NCI-H460 (cell line): ENCODE measurements at places on chromosomes 5 and 9. TPM values are rescaled to one million over a fixed set of nuclear protein-coding genes. Genes with fewer than 3 reads are reported as not detected.

Gene ROPN1L
- 0.35 and 0.49 TPM in 2 replicates for total RNA-seq

DNA sequence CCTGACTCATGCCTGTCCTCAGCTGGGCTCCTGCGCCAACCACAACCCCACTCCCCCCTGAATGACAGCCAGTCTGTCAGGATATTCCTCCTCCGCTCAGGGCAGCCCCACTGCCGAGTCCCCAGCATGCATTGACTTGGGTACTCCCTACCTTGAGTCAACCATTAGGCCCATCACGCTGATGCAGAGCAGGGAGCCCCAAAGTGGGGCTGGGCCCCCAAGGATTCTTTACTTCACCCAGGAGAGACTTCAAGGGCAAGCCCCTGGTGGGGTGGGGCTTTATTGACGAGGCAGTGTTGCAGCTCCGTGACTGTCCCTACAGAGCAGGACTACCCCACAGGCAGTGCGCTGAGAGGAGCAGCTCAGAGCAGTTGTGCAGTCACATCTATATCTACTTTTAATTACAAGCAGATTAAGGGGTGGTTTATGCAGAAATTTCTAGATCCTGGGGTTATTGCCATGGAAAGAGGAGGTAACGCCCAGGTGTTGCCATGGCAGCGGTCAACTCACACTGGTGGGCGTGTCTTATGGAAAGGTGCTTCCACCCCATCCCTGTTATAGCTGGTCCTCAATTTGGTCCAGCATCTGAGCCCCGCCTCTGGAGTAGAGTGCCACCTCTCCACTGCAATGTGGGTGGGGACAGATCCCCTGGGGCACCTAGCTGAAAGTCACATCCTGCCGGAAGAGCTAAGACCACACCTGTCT lies 32.1 kb upstream of the FCN1 start:
- DNase-seq: no peak

- no peak for DNase-seq
These were observed 48.8 kb downstream of the LNPEP start for GRCh38 chr5:96984506-96985192.

- no peak for DNase-seq
These were observed 109.4 kb downstream of the MACROH2A1 start for GRCh38 chr5:135289651-135290050.

DNA sequence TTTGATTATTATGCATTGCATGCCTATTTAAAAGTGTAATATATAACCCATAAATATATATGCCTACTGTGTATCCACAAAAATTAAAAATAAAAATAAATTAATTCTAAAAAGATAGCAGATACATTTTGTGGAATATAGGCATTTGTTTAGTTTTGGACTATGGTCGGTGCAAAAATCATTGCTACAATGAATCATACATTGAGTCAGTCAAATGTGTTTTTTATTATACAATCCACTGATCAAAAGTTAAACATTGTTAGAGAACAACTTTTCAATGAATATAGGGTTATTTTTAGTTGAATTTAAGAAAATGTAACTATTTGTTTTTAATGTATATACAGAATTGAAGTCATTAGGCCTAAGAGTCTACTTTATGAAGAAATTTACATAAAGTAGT lies 885.9 kb downstream of the EFNA5 start:
- DNase-seq: no peak

- DNase-seq: no peak
These were observed 312.9 kb upstream of the PRR16 start for GRCh38 chr5:120151181-120151580.

GRCh38 chr5:61257421-61257820 lies 74.6 kb upstream of the ZSWIM6 start:
- no peak for DNase-seq

- DNase-seq: no peak
These were observed 446 bp downstream of the NXNL2 start for GRCh38 chr9:88535226-88536022.

- no peak for DNase-seq
These were observed 38.7 kb downstream of the G3BP1 start for GRCh38 chr5:151810449-151810848.
